ENCODE measurements at places on chromosomes 3 and 15.

DNA sequence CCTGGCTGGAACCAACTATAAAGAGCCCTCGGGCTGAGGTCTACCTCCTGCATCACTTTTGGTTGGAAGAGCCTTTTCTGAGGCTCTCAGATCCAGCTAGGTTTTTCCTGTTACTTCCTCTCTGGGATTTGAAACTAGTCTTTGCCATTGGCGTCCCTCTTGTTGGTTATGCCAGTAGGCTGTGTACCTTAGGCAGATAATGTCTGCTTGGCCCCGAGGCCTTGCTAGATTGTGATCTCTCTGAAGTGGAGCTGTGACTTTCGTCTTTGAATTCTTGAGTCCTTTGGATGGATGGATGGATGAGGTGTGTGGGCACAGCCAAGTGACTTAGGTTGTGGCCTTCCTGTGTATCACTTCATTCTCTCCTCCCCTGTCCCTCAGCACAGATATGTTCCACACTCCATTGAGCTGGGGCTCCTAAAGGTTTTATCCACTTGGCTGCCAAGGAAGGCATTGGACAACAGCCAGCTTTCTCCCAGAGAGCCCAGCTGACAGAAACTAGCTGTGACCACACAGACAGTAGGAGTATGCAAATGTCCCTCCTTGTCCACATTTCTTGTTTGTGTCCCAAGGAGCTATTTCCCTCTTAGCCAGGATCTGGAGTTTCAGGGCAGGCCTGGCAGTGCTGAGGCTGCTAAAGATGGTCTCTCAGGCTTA, 7.9 kb upstream of the DNAJC17 start:
- DNase-seq: no peak

GRCh38 chr15:78808550-78808949, 2.7 kb downstream of the ADAMTS7 start:
- no peak for DNase-seq

- peak; percentile 63 for DNase-seq
These were observed 683 bp upstream of the CPEB1 start for GRCh38 chr15:82647835-82648256.

- no peak for DNase-seq
These were observed 61.1 kb upstream of the GPD1L start for GRCh38 chr3:32045091-32045915.

GRCh38 chr3:96083610-96084009, 730.8 kb upstream of the EPHA6 start:
- no peak for DNase-seq

- DNase-seq: peak; percentile 39
These were observed 48.2 kb upstream of the IGF1R start for GRCh38 chr15:98599909-98600691.

DNA sequence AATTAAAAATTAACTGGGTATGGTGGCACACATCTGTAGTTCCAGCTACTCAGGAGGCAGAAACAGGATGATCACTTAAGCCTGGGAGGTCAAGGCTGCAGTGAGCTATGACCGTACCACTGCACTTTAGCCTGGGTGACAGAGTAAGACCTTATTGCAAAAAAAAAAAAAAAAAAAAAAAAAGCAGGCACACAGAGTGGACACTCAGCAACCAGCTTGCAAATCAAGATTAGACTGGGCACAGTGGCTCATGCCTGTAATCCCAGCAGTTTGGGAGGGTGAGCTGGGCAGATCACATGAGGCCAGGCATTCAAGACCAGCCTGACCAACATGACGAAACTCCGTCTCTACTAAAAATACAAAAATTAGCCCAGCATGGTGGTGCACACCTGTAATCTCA, 5.4 kb downstream of the CLN6 start:
- no peak for DNase-seq

DNA sequence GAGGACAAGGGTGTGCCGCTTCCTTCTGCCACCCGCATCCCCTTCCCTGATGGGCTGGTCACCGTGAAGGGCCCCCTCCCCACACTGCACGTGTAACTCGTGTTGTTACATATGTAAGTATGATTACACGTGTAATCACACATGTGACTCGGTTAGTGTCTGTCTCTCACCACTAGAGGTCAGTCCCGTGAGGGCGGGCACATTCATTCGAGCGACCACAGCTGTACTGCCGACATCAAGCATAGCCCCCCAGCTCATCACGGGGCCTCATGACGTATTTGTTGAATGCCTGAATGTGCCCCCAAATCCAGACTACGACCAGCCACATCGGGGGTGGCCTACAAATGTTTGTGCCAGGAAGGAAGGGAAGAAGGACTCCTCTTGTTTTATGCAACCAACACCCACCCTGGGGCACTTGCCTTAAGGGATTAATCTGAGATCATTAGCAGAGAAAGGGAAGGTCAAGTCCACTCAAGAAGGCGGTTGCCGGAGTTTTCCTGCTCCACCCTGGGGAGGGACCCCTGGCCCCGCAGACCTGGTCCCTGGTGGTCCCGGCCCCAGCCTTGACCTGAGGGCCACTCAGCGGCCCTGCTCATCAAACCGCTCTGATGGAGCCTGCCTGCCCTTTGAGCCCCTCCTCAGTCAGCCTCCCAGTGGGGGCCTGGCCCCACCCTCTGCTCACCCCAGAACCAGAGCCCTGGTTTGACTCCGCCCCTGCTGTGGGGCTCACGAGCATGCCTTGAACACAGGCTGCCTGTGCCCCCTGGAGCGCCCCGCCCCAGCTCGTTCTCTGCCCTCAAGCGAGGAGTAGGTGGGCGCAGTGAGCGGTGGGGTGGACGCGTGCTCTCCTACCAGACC, 52.8 kb downstream of the RGMA start:
- DNase-seq: peak; percentile 44
